ENCODE measurements at places on chromosomes 6 and 20.

- DNase-seq = no peak
These were observed 5.5 kb upstream of the CTCFL start for GRCh38 chr20:57530327-57530981.

DNA sequence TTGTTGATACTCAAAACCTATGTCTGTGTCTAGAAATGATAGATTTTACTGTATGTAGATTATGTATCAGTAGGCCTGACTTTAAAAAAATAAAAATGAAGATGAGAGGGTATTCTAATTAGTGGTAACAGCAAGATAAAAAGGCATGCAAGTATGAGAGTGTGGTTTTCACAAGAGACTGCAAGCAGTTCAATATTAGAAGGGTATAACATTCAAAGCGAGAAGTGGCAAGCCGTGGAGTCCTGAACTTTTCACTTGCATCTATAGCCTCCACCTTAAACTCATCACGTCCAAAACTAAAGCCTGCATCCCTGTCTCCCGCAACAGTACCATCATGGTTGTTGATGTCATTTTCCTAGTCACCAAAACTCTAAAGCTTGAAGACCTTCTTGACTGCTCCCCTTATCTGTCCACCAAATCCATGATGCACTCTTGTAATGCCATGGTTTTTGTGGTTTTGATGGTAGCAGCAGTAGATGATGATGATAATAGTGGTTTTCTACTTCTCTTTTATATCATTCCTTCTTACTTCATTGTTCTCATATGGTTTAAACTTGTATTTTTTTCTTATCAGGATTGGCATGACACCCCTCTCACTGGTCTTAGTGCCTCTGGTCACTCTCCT lies 9.2 kb upstream of the CGA start:
- no peak for DNase-seq

DNA sequence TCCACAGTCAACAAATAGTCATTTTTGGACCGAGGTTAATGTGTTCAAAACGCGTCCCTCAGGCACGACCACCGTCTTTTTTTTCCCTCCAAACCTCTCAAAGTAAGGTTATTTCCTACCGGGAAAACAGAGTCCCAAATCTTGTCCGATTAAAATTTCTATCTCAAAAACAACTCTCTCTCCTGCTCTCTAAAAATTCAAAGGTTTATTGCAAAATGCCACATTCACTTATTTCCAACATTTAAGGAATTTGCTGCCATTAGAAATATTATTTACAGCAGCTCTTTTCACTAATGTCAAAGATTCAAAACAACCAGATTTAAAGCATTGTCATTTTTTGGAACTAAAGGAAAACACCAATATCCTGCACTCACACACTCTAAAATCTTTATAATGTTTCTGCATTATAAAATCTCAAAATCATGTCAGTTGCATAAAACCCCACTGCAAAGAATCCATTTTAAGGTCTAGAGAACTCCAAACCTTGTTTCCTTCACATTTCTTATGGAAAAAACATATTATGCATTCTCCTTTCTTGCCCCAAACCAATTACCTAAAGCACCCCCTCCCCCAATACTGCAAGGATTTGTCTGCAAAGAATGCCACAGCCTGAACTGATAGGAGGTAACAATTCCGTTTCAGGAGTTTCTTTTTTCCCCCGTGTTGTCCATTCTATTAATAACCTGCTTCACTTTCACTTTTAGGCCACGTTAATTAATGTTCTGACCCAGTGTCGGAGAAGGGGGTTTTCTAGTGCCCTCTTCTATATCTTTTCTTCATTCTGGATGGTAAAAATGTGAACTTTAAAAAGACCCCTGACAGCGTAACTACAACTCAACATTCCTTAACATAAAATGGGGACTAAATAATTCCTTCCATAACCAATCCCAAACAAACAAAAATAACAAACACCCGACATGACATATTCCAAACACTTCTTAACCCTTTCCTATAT lies 1.4 kb downstream of the NRN1 start:
- DNase-seq = no peak

DNA sequence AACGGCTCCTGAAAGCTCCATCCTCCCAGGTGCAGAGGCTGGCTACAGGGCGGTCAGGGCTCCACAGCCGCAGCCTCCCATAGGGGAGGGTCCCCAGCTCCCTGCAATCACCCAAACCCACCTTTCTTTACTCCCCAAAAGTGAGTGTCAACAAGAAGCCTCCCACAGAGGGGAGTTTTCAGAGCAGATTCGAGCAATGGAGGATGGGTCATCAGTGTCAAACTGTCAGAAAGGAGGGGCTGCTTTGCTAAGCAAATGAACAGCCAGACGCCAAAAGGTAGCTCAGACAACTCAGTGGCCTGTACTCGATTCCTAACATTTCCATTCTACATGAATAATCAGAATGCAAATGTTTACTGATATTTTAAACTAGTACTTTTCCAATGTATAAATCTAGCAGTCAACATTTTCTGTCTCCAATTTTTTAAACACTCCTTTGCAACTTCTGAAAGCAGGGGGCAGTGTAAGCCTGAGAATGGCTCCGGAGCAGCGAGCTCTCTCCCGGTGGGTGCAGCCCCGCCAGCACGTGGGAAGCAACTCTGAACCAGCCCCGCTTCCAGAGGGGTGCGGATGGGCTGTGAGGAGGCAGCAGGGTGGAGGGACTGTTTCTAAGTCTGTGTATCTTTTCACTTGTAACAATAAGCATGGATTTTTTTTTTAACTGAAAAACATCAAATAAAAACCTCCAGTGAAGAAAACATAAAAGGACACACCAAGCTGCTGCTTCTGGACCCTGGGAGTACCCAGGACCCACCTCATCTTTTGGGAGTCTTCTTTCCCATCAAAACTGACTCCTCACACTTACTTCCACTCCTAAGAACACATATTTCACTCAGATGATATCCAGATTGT lies 54.9 kb downstream of the TAF4 start:
- DNase-seq = peak; percentile 76

- no peak for DNase-seq
These were observed 66.3 kb upstream of the CD93 start for GRCh38 chr20:23152308-23152892.

All from CD4-positive, alpha-beta T cell treated with Interleukin-17A for 4 hours (primary cell).